ENCODE measurements at places on chromosomes 13 and 19.

- no peak for DNase-seq
Measured at GRCh38 chr19:51944798-51945552, 17.7 kb downstream of the ZNF613 start.

DNA sequence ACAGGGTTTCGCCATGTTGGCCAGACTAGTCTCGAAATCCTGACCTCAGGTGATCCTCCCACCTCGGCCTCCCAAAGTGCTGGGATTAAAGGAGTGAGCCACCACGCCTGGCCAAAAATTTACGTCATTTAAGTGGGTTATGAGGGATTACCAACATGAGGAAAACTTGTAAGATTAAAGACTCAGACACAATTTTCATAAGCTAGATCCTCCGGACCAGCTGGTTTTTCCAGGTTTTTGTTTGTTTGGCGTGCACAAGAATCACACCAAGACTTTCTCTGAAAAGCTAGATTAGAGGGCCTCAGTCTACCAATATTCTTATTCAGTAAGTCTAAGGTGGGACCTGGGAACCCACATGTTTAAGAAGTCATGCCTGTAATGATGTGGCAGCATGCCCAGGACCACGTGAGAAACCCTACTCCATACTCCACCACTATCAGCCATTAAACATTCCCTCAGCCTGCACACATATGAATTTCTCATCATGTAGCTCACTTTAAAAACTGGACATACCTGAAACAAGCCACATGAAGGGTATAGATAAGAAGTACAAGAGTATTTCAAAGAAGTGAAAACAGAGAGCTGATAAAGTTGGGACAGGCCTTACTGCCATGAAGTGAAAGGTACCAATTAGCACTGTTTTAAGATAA lies 25.7 kb downstream of the DIAPH3 start:
- DNase-seq, result no peak

DNA sequence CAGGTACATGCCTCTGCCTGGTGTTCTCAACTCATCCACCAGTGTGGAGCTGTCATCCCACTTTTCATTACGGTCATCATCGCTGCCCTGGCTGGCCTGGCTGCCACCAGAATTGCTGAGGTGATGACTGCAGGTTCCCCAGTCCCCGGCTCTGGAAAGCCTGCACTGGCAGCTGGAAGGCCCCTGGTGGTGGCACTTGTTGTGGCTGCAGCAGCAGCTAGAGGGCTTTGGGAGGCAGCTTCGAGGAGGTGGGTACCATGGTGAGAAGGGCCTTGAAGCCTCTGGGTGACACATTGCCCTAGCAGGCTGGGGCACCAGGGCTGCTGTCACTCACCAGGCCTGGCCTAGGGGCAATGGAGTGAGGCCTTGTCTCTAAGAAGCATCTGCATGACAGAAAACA lies 25.3 kb upstream of the ZNF14 start:
- no peak for DNase-seq

GRCh38 chr13:28626266-28626665 lies 32.7 kb upstream of the POMP start:
- no peak for DNase-seq

DNA sequence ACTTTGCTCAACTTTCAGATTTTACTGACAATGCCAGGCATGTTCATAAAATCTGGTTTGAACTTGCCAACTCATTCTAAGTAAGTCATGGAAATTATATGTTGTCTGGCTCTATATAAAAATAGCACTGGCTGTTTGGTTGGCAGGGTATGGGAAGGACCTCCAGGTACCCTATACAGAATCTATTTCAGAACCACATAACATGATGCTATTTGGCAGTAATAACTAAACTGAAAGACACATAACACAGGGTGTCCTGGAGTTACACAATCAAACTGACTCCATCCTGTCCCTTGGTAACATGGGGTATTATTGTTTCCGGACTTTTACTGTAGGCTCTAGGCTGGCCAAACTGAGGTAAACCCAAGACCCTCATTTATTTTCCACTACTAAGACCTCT lies 248.8 kb downstream of the RGCC start:
- no peak for DNase-seq

GRCh38 chr13:49259586-49259985 lies 11.9 kb downstream of the CDADC1 start:
- DNase-seq, result no peak

- DNase-seq, result no peak
Measured at GRCh38 chr19:3433313-3433712, 47.0 kb downstream of the SMIM24 start.

GRCh38 chr19:39230096-39230764 lies 14.6 kb downstream of the IFNL3 start:
- DNase-seq, result no peak

GRCh38 chr13:98536729-98537128 lies 40.2 kb downstream of the STK24 start:
- no peak for DNase-seq

DNA sequence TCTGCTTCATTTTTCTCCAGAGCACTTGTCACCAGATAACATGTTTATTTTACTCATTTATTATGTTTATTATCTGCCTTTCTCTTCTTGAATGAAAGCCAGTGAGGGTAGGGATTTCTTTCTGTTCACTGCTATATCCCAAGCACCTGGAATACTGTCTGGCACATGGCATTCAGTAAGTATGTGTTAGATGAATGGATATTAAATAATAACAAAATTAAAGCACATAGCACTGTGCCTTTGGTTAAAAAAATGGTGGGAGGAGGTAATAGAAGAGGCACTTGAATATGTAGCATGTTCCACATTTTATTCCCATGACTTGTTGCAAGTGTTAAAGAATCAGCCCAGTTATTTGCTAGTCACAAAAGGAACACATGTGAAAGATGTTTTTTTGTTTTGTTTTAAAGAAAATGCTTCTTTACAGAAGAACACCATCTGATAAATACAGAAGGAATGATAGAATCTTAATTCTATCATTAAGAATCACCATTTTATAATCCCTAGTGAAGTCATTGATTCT lies 151.0 kb downstream of the DLEU7 start:
- no peak for DNase-seq

GRCh38 chr19:6065685-6066374 lies 44.5 kb downstream of the RFX2 start:
- DNase-seq, result no peak

Data from activated CD8-positive, alpha-beta memory T cell treated with anti-CD3 and anti-CD28 coated beads for 48 hours (primary cell).